Placental pericyte (primary cell): ENCODE measurements at places on chromosomes 12 and 14. TPM values are rescaled to one million over a fixed set of nuclear protein-coding genes. Genes with fewer than 3 reads are reported as not detected.

VRTN gene
- total RNA-seq, result not detected in 2 replicates

IFNG-AS1 gene
- total RNA-seq, result not detected in 2 replicates

SMCO3 gene
- not detected in 2 replicates for total RNA-seq

TEAD4 gene
- 17.9 and 19.9 TPM in 2 replicates for total RNA-seq

KRT75 gene
- not detected in 2 replicates for total RNA-seq

NPFF gene
- not detected in 2 replicates for total RNA-seq

CMA1 gene
- total RNA-seq, result not detected in 2 replicates

TMCC3 gene
- 8.4 and 14.9 TPM in 2 replicates for total RNA-seq

KRT74 gene
- total RNA-seq, result not detected in 2 replicates

ADCY4 gene
- 0.66 and 3.1 TPM in 2 replicates for total RNA-seq

B3GNT4 gene
- 0.14 and 0.22 TPM in 2 replicates for total RNA-seq

CDCA4 gene
- 12.0 and 76.7 TPM in 2 replicates for total RNA-seq

DLGAP5 gene
- total RNA-seq, result 1.1 and 41.8 TPM in 2 replicates

ARHGEF40 gene
- 17.5 and 57.3 TPM in 2 replicates for total RNA-seq

RPGRIP1 gene
- total RNA-seq, result 0.22 and 0.29 TPM in 2 replicates

PIWIL1 gene
- not detected in 2 replicates for total RNA-seq

CTSG gene
- not detected in 2 replicates for total RNA-seq

NUAK1 gene
- total RNA-seq, result 43.8 and 59.6 TPM in 2 replicates

KLHL33 gene
- under 0.01 TPM in 1 of 2 replicates, not detected in the other for total RNA-seq
